ENCODE measurements at places on chromosomes 4 and X. TPM values are rescaled to one million over a fixed set of nuclear protein-coding genes. Genes with fewer than 3 reads are reported as not detected.

Gene COMMD8
- 14.4 TPM for total RNA-seq

GRCh38 chr4:41427931-41428600 lies 109.9 kb upstream of the LIMCH1 start:
- no peak for DNase-seq

Gene TMEM35A
- total RNA-seq: 8.1 TPM

DNA sequence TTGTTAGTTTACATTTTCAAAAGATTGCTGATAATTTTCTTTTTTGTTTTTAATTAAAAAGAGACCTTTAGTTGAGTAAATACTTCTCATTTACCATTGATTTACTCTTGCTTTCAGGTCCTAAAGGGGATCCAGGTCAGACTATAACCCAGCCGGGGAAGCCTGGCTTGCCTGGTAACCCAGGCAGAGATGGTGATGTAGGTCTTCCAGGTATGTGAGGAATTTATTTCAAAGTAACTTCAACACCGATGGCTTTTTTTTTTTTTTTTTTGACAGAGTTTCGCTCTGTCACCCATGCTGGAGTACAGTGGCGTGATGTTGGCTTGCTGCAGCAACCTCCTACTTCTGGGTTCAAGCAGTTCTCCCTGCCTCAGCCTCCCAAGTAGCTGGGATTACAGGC lies 135.1 kb downstream of the IRS4 start:
- DNase-seq: no peak

Gene NPY1R
- total RNA-seq: 0.58 TPM

- DNase-seq: no peak
Observed at GRCh38 chr4:33739884-33740632, 2504.3 kb downstream of the ARAP2 start.

Gene ETDA
- not detected for total RNA-seq

GRCh38 chrX:82237328-82237727 lies 1035.4 kb downstream of the SH3BGRL start:
- no peak for DNase-seq

Gene OPRPN
- total RNA-seq: not detected

DNA sequence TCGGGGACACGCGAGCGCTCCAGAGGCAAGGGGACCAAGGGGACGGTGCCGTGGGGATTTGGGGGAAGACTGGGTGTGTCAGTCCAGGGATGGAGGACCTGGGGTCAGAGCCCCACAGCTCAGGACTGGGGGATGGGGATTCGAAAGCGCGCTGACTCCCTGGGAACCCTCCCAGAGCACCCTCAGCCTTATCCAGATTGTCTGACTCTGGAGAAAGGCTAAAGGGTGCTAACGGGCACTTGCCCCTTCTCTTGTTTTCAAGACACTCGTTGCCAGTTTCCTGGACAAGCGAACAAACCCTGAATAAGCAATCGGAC lies 1.1 kb downstream of the DOCK11 start:
- no peak for DNase-seq

DNA sequence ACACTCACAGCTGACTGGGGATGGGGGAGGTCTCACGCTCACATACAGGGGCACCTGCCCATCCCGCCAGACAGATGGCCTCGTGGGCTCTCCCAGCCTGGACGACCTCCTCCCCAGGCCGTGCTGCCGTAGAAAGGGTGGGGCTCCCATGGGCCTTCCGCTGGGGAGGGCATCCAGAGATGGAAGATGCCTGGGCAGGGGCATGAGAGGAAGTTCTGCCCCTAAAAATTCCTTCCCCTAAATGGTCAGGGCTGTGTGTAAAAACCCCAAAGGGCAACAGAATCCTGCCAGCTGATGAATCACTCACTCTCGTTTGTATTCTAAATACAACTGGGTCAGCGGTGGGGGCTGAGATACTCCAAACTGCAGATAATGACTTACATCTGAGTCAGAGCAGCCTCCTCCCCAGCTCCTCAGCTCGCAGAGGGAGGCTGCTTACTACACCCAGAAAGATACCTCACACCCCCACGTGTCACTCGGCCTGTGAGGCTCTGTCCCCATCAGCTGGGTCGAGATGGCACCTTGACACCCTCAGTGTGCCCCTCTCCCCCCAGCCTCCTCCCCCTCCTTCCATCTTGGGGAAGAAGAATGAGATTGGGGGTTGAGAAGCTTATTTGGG lies 10.1 kb downstream of the WDR1 start:
- DNase-seq: peak; percentile 77

DNA sequence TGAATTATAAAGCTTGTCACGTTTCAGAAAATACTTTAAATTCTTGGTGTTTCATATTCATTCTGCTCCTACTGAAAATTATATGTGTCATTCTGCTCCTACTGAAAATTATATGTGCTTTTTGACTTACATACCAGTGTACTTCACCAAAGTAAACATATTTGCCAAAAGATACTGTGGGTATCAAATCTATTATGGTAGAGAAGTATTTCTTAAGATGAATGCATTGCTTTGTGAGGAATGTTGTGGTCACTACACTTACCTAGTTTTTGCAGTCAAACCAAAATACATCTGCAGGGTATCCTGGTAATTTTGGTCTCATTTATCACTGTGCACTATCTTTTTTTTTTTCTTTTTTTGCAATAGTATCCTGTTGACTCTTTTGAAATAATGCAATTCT lies 287.7 kb upstream of the MAD2L1 start:
- no peak for DNase-seq

- DNase-seq: no peak
Observed at GRCh38 chrX:37876716-37877115, 29.3 kb upstream of the DYNLT3 start.

DNA sequence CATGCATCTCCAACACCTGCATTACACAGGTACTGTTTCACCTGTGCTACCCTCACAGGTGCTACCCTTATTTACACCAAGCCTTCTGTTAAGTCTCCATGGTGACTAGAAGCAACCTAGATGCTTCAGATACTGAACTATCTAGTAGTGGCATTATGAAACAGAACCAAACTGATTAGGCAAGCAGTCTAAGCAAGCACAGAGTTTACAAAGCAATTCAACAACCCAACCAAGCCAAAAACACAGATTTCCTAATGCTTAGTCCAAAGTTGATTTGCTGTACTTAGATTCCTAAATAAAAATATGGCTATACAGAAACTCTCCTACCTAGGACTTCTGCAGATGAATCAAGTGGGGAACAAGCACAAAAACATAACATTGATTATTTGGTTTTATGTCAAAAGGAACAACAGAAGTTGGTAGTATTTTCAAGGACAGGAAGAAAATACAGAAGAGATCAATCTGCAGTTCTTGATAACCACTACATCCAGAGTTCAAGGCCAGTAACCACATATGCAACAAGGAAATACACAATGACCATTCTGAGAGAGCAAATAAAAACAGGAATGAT lies 3.2 kb downstream of the TAPT1 start:
- no peak for DNase-seq

Gene ASB9
- total RNA-seq: 10.6 TPM

Gene MAGEE1
- total RNA-seq: 3.3 TPM

Gene DUSP9
- not detected for total RNA-seq

DNA sequence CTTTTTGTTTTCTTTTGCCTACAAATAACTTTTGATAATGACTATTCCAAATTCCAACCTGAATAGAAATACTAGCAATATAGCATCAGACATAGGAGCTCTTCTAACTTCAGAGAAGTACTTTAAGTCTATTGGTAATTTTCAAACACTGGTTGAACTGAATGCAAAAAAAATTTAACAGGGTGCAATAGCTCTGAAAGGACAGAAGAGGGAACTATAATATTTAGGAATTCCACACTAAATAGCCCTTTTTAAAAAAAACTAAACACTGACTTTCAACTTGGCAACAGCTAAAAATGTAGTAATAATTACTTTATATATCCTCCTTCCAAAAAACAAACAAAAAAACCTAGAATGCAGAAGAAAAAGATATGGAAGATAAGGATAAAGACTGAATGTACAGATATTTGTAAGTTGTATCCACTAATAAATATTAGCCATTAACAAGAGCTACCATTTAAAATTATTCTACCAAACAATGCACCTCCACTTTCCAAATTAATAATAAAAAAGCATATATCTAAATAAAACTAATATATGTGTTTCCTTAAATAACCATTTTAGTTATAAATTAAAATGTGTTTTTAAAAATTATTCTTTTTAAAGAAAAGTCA lies 81.4 kb downstream of the FBXW7 start:
- no peak for DNase-seq

Gene TASL
- not detected for total RNA-seq

DNA sequence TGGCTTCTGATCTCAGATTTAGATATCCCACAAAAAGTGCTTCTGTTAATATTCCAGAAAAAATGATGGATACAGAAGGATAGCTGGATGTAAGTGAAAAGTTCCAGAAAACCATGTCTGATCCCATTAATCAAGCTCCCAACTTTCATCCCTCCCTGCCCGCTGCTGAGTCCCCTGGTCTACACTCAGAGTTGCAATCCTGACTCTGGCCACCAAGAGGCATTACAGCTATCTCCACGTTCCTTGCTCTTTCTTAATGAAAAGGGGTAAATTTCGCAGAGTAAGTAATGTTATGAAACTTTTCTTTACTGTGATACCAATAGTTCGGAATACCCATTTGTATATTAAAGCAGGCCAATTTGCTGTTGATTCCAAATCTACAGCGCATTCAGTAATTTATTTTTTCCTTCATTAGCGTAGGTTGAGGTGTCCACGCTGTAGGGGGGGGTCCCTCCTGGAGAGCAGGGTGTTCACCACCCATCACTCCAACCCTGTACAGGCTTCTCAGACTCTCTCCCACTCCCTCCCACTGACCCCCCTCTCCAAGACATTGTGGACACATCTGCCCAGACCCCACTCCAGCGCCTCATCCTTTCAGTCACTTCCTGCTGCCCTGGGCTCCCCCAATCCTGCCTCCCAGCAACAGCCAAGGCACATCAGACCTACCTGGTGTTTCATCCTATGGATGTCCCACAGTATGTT lies 55.1 kb downstream of the RAB40A start:
- no peak for DNase-seq

Data from glomerular endothelial cell (primary cell).